ENCODE measurements at places on chromosomes 6 and 20. TPM values are rescaled to one million over a fixed set of nuclear protein-coding genes. Genes with fewer than 3 reads are reported as not detected.

DNA sequence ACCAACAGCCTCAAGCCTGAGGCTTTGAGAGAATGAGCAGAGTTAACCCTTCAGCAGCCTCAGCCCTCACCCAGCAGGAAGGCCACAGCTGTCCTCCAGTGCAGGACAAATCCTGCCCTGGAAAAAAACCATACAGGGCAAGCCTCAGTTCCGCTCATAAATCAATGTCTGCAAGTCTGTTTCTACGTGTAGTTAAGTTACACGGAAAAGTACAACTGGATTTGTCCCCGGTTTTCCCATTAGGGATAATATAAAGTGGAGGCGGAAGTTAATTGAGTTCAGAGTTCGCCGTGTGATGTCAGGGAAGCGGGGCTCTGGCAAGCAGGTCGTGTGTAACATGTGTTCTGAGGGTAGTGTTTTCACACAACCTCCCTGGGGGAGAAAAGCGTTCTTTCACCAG lies 44.2 kb upstream of the EYA2 start:
- DNase-seq, result no peak

DNA sequence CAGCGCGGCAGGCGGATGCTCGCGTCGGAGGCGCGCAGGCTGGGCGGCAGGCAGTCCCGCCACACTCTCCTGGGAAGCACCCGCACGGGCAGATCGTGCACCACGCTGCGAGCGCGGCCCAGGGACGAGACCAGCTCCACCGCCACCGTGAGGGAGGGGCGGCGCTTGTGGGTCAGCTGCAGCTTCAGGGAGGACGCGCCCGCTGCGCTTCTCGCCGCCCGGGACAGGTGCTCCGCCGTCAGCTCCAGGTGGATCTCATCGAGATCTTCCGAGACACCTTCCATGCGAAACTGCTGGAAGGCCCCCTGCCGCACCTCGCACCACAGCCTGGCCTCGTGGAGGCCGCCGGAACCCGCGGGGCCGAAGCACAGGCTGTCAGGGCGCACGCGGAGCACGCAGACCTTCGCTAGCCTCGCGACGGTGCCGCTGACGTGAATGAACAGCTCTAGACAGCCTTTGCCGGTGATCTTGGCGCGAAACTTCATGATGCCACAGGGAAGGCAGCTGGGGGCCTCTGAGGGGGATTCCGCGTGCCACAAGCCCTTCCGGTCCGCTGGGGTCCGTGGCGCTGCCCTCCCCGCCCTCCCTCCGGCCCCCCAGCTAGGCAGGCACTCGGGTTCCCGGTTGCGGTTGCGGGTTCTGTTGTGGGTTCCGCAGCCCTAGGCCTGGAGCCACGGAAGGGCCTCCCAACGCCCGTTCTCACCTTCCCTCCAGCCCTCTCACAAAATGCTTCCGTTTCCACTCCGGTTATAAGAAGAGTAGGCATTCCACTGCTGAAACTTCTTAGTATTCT lies at the start of gene HUS1B:
Gene HUS1B (minus strand): TSS at position 641 of the 793 bp plus-strand sequence. CDS start 156 bp downstream, at position 485.
- DNase-seq, result no peak

DNA sequence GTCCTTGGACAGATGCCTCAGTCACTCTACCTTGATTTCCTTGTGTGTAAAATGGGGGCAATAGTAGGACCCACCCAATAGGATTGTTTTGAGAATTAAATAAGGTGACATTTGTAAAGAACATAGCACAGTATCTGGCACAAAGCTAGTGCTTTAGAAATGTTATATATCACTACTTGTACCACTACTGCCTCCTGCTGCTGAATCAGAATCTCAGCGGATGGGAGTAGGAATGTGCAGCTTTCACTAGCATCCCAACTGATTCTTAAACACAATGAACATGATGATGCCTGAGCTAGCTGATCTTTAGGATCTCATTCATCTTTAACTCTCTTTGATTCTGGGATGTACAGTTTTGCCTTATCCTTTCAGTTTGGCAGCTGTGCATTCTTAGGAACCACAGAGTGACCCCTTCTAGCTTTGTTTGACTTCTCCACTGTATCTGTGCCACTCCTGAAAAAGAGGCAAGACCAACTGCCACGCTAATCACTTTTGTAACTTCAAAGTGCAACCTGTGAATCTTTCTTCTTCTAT lies 7.2 kb downstream of the PBOV1 start:
- no peak for DNase-seq

- DNase-seq, result peak; percentile 66
These were observed 547.9 kb upstream of the SLC35B3 start for GRCh38 chr6:8983202-8983688.

GRCh38 chr6:20861481-20861880 lies 327.2 kb downstream of the CDKAL1 start:
- DNase-seq, result no peak

- no peak for DNase-seq
These were observed 97.4 kb upstream of the ELOVL5 start for GRCh38 chr6:53446151-53446550.

GRCh38 chr6:83065511-83066192 lies at the start of gene UBE3D:
TSS of gene UBE3D (minus strand) at chr6:83065841. CDS start at chr6:83065718, 123 bp downstream.
- peak; percentile 73 for DNase-seq

DNA sequence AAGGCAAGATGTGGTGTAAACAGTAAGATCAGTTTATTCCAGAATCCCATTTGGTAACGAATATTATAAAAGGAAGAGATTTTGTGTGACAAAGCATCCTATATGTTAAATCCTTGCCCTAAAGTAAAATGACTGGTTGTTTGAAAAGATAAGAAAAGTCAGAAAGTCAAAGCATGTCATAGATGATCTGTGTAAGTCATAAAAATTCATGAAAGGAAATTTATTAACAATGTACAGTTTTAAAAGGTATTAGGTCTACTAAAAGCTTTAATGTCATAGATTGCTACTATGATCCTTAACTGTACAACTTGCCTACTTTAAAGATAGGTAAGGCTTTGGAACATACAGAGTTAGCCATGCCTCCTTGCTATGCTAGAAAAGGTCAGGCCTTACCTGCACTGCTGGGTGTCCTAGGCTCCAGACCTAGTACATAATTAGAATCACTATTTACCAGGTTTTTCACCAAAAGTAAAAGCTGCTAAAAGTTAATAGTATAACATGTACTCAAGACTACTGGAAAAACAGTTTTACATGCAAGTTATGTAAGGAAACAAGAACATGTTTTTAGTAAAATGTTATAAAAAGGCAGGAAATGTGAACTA lies 1090.1 kb upstream of the ADGRB3 start:
- no peak for DNase-seq

DNA sequence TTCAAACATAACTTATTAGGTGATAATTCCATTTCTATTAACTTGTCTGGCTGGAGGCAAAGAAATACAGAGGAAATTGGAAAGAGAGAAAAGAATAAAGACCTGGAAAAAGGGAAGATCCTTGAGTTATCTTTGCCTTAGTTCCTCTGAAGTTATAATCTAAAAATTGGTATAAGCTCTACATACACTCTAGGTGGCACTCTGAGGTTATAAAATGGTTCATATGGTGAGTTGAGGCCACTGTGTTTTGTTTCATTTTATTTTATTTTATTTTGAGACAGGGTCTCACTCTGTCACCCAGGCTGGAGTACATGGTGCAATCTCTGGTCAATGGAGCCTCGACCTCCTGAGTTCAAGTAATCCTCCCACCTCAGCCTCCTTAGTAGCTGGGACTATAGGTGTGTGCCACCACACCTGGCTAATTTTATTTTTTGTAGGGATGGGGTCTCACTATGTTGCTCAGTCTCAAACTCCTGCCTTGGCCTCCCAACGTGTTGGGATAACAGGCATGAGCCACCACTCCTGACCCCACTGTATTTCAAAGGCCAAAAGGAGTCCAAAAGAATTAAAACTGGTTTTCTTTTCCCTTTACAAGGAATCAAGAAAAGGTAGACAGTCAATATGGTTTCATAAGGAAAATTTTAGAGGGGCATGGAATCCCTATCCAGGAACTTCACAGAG lies 19.4 kb downstream of the GPX6 start:
- DNase-seq, result peak; percentile 11

GRCh38 chr6:169251371-169251802 lies 2.3 kb downstream of the THBS2 start:
- no peak for DNase-seq

- DNase-seq, result no peak
These were observed 530.1 kb upstream of the NOX3 start for GRCh38 chr6:155985660-155986138.

Gene KIAA0408
- 12.8 TPM for total RNA-seq

Gene OPRM1
- total RNA-seq, result not detected
